ENCODE measurements at places on chromosomes 4 and X. TPM values are rescaled to one million over a fixed set of nuclear protein-coding genes. Genes with fewer than 3 reads are reported as not detected.

ESX1 gene
- polyA plus RNA-seq = 0.29 TPM

DNA sequence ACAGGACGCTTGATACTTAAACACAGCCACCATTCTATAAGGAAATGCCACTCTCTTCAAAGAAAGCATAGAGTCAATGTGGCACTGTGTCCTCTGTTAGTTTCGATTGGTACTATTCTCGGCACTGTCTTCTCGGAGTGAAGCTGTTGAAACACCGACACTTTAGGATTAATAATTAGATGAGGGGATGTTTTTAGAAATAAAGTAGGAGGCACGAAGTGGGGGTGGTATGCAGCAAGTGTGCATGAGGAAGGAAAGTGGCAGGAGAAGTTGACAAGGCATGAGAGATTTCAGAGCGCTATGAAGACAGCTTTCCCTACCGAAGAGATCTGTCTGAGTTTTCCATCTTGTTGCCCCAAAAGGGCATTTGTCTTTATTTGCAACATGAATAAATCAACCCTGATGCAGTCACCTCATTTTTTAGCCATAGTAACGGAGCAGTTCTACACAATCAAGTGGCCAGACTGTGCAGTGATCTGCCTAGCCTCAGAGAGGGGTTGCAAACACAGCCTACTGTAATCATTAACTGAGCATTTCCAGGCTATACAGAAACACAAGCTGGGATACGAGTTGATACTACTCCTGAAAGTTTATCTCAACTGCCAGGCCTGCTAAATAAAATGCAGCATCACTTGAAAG lies 8.3 kb downstream of the GPRIN3 start:
- no peak for DNase-seq

- no peak for DNase-seq
Observed at GRCh38 chrX:115023811-115024210, 6.4 kb upstream of the IL13RA2 start.

- DNase-seq = no peak
Observed at GRCh38 chrX:101232316-101232715, 12.7 kb downstream of the DRP2 start.

GRCh38 chr4:48173056-48173991 lies 39.3 kb upstream of the TXK start:
- no peak for DNase-seq

- no peak for DNase-seq
Observed at GRCh38 chrX:106783716-106784115, 18.8 kb upstream of the TBC1D8B start.

PAGE3 gene
- polyA plus RNA-seq = not detected

GRCh38 chr4:113181289-113182007 lies 132.0 kb downstream of the ANK2 start:
- no peak for DNase-seq

DNA sequence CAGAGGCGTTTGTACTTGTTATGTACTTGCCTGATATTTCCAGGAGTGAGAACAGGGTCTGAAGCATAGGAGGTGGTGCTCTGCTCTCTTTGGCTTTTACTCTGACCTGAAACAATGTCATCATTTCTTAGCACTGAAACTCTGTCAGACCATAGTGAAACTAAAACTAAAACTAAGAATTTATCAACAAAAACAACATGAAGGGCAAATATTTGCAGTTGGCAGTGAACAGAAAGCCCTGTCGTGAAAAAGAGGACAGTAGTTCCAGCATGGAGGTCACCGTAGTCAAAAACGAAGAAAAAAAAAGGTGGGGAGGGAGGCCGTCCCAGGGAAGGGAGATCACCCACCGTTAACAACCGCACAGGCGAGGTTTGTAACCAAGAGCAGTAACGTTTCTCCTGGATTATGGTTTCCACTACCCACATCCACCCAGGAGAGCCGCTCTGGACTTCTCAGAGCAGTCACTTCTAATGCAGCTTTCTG lies 97.5 kb downstream of the ANK2 start:
- DNase-seq = no peak

All from spinal cord (tissue), 10 donors.